ENCODE measurements at places on chromosomes 2 and 18.

- DNase-seq: no peak
Observed at GRCh38 chr2:190216829-190217228, 102.8 kb downstream of the HIBCH start.

GRCh38 chr18:48599391-48599790 lies 60.6 kb downstream of the CTIF start:
- no peak for DNase-seq

GRCh38 chr2:106882673-106883072 lies 3.3 kb downstream of the ST6GAL2 start:
- DNase-seq: no peak

GRCh38 chr18:12485479-12486105 lies 77.9 kb downstream of the PRELID3A start:
- DNase-seq: no peak

DNA sequence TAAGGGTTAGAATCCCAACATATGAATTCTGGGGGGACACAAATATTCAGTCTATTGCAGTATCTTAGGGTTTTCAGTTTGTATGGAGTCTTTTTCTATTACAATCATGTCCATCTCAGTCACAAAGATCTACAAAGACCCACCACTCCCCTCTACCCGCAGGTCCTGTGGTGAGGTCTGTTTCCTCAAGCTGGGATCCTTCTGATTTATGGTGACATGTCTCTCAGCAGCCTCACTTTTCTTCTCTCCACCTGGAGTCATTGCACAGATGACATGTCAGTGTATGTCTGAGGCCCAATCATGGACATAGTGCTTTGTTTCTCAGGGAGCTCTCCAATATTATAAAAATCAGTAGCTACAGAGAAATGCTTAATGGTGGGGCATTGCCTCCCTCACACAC lies 113.4 kb upstream of the RAB27B start:
- no peak for DNase-seq

GRCh38 chr2:64534363-64534762 lies 10.2 kb downstream of the AFTPH start:
- DNase-seq: no peak

DNA sequence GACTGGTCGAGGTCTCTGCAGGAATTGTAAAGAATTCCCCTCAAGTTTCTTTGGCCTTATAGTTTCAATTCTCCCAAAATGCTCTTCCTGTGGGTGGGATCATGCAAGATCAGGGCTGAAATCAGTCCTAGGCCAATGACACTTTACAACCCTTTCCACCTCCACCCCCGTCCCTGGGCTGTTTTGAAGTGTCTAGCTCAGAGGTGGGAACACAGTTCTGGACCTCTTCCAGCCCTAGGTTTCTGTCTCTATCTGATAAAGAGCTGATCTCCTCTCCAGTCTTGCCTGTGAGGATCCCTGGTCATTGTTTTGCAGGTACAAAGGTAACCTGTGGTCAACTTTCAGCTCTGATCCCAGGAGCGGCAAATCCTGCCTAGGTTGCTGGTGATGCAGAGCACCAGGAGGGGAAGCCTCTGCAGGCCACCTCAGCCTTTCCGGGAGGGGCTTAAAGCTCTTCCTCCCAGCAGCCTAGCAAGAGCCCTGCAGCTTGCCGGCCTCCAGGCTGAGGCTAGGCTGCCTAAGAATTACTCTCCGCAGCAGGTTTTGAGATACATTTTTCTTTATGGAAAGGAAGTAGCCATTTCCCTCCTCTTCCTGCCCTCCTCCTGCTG lies 69.8 kb upstream of the WIPF1 start:
- no peak for DNase-seq

DNA sequence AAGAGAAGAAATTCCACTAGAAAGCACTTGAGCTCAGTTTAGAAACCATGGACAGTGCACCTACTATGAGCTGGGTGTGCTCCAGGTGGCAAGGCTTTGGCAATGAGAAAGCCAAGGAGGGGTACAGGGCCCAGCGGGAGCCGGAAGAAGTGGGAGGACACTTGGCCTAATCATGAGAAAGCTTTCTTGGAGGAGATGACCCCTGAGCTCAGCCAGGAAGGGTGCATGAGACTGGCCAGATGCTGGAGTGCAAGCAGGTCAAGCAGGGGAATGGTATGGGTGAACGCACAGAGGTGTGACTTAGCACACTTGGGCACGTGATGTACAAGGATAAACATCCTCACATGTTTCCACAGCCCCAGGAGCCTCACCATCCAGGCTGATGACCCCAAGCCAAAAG lies 97.2 kb upstream of the GLI2 start:
- no peak for DNase-seq

GRCh38 chr2:99776206-99776905 lies 286.5 kb upstream of the REV1 start:
- DNase-seq: no peak

Data from right renal pelvis (tissue), 4 donors.